Activated CD4-positive, alpha-beta T cell treated with anti-CD3 and anti-CD28 coated beads, Interleukin-2, Interleukin-4, amounts not matched to agents 100 ng/mL and 50 ng/mL, durations not matched to agents 16 hours and 8 hours (primary cell): ENCODE measurements at places on chromosomes 5 and 9.

GRCh38 chr9:93860694-93861658 is 94.2 kb downstream of the BARX1 start:
- DNase-seq: no peak

DNA sequence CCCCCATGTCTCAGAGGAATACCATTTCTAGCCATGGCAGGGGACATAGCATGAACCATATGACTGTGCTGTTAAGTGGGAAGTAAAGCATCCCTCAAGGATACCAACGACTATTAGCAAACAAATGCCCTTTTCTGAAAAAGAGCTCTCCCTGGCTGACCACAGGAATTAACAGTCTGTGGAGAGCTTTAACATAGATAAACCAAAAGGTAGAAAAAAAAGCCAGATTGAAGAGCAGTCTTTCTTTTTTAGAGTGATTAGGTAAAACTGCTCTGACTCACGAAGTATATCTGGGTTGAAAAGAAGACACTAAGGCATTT is 532.7 kb upstream of the DMAC1 start:
- DNase-seq: no peak

DNA sequence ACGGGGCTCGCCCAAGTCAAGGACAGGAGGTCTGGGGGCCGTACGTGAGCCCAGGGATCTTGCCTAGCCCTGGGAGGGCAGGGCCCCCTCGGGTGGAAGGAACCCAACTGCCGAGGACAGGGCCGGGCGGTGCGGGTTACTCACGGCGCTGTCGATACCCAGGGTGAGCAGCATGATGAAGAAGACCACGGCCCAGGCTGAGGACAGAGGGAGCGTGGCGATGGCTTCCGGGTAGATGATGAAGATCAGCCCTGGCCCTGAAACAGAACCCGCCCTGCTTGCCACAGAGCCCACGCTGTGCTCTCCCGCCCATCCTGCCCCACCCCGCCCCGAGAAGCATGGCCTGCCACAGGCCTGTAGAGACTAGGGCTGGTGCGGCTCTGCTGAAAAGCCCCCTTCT is 34.1 kb downstream of the SLC6A3 start:
- DNase-seq: no peak

GRCh38 chr5:143030349-143030748 is 260.2 kb downstream of the ARHGAP26 start:
- peak; percentile 42 for DNase-seq

DNA sequence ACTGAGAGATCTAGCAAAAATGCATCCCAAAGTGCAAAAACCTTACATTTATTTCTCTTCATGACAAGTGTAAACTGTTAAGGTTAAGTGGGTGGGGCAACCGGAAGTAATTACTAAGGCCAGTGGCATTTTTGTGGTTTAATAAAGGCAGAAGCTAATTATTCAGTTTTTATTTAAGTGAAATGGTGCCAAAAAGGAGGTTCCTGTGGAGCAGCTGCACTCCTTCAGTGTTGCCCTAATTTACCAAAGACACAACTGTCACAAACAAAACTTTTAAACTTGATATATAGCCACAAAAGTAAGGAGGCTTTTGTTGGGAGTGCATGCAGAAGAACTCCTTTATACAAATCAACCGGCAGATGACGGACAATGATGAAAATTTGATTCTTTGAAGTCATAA is 81.6 kb downstream of the NDUFS4 start:
- DNase-seq: no peak

DNA sequence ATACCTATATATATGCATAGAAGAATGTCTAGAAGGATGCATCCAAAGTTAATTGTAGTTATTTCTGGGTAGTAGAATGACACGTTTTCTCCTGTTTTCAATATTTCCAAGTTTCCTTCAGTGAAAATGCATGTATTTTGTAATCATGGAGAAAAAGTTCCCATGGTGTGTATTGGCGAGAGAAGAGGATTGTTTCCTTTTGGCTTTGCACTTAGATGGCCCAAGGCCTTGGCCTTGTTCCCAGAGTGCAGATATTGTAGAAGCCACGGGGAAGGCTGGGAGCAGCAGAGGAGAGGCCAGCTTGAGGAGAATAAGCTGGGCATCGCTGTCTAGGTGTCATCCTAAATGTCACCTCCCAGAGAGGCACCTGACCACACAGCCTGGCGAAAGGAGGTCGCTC is 44.0 kb downstream of the IRF1 start:
- no peak for DNase-seq

DNA sequence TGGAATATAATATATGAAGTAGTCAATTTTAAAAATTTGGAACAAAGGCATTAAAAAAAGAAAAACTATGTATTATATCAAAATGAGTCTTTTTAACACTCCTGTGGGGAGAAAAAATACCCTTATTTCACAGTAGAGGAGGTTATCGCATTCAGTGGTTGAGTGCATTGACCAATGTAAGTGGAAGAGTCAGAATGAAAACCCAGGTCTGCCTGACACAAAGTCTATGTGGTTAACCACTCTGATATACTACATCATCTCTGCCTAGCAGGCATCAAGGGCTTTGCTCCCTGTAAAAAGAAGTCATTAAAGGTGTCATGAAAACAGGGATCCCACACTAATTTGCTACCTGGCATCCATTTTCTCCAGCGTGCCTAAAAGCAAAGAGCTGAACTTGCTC is 417.2 kb upstream of the C9orf72 start:
- peak; percentile 38 for DNase-seq

GRCh38 chr9:3492214-3492613 is 33.6 kb downstream of the RFX3 start:
- DNase-seq: no peak

DNA sequence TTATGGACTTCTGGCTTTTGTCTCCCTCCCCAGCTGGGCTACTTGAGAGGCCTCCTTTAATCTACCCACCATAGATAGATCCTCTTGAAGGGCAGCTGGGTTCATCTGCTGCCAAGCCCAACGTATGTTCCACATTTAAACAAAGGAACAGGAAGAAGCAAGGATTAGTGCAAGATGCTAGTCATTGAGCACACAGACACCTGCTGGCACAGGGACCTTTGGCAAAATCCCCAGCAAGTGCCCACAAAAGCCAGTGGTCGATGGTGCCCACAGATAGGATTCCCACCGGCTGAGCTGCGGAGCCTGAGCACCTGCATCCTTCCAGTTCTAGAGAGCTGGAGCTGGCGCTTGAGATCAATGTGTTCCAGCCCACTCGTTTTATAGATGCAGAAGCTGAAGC is 57.7 kb upstream of the SHB start:
- no peak for DNase-seq

- peak; percentile 47 for DNase-seq
Measured at GRCh38 chr5:83718195-83718825, 2.3 kb downstream of the HAPLN1 start.

- DNase-seq: no peak
Measured at GRCh38 chr5:31124651-31125305, 68.7 kb upstream of the CDH6 start.

- no peak for DNase-seq
Measured at GRCh38 chr5:132556153-132556762, 519 bp upstream of the RAD50 start.

DNA sequence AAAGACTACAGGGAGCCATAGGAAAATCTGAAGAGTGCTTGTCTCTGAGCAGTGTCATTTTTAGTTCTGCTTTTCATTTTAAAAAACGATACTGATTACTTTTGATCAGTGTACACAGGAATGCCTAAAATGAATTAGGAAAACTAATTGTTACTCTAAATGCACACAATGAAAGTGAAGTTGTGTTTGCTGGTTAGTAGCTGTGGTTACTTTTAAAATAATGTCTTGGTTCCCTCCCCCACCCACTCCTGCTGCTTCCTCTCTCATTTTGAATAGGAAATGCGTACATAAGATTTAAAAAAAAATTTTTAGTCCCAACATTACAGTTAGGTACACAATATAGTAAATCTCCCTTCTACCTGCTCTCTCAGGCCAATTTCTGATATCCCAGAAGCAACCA is 47.5 kb upstream of the PLPP1 start:
- DNase-seq: no peak

DNA sequence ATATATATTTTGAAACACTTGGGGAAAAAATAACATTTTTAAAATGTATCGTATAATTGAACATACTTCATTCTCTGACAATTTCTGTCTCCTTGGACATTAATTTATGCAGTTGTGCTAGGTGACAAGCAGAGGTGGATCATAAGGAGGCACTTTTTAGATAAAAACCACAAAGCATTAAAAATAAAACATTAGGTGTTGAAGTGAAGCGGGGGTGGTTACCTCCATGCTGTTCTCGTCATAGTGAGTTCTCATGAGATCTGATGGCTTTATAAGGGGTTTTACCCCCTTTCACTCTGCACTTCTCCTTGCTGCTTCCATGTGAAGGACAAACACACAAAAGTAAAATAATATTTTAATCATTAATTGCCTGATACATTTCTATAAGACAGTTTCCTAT is 11.9 kb upstream of the COX7C start:
- DNase-seq: no peak

DNA sequence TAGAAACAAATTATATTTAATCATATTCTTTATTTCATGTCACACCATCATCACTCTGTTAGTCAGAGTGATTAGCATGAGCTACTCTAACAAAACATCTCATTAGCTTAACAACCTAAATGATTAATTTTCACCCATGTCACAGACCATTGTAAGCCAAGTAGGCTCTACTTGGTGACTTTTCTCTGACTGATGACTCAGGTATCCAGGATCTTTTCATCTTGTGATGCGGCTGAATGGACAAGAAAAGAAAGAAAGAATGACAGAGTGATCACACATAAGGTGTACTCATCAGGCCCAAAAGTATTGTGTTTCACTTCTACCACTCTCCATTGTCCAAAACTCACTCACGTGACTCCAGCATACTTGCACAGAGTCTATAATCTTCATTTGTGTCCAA is 299.3 kb downstream of the ANXA1 start:
- DNase-seq: no peak

DNA sequence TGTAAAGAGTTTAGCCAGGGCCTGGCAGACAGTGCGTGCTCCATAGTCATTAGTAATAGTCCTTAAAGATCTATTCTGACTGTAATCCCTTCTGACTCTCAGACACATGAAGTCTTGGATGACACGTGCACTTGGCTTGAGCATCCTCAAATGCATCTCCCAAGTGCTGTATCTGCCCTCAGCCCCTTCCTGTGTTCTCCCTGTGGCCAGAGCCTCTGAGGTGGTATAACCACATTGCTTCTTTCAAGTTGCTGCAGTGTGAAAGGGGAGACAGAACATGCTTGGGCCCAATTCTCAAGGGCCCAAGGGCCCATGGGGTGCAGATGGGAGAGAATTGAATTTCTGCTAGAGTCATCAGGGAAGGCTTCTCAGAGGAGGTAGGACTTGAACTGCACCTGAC is 30.1 kb upstream of the HAND1 start:
- no peak for DNase-seq

- DNase-seq: no peak
Measured at GRCh38 chr5:1319436-1320256, 24.8 kb upstream of the TERT start.
